ENCODE measurements at places on chromosomes 5 and 9. TPM values are rescaled to one million over a fixed set of nuclear protein-coding genes. Genes with fewer than 3 reads are reported as not detected.

DNA sequence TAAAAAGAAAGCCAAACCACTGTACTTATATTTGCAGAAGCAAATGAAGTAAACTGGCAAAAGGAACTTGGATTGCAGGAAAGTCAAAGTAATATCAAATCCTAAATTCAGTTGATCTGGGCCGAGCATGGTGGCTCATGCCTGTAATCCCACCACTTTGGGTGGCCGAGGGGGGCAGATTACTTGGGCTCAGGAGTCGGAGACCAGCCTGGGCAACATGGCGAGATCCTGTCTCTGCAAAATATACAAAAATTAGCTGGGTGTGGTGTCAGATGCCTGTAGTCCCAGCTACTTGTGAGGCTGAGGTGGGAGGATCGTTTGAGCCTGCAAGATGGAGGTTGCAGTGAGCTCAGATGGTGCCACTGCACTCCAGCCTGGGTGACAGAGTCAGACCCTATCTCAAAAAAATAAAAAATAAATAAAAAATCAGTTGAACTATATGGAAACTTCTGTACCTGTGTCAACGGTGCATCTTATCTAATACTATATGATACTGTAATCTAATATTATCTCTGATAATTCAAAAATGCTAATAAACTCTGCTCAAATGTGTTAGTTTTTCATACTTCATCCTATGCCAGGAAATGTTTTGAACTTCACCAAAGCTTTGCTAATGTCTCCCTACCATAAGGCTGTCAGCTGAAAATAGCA, 10.1 kb downstream of the SELENOP start:
- peaks cover 12% of the 10 kb centered on the region for H3K36me3 ChIP-seq
- H3K4me1 ChIP-seq = no peaks in the 10 kb centered on the region
- no peak overlapping the region for H3K27ac ChIP-seq
- no peak for DNase-seq
- no peak overlapping the region for H3K4me3 ChIP-seq

DNA sequence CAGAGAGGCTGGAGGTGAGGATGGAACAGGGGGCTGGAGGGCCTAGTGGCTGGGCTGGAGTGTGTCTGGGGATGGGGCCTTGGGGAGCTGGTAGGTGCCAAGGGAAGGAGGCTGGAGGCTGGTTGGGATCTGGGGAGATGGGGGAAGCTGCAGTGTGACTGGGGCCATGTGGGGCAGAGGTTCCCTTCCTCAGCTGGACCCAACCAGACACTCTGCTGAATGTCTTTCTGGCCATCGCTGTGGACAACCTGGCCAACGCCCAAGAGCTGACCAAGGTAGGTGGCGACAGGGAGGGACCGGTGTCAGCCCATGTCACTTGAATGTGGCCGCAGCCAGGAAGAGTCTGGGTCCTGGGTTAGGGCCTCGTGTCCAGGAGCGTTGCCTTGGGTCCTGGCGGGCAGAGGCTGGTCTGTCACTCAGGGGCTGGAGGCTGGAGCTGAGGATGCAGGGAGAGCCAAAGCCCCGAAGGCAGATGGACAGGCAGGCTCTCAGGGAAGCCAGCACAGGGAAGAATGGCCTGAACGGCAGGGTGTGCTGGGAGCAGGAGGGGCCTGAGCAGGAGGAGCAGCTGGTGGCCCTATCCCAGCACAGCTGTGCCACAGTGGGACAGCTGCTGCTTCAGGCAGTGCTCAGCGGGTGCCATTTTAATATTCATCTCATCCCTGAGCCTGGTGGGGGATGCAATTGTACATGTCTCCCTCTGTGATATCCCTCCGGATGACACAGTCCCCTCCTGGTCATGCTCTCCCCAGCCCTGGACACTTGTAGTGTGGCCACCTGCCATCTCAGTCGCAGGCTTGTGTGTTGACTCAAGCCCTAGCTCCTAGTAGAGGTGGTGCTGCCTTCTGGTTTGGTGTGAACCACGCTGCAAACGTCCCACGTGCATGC, 132.5 kb downstream of the CACNA1B start:
- DNase-seq = no peak
- H3K27ac ChIP-seq = no peak overlapping the region
- no peaks in the 10 kb centered on the region for H3K4me1 ChIP-seq

DNA sequence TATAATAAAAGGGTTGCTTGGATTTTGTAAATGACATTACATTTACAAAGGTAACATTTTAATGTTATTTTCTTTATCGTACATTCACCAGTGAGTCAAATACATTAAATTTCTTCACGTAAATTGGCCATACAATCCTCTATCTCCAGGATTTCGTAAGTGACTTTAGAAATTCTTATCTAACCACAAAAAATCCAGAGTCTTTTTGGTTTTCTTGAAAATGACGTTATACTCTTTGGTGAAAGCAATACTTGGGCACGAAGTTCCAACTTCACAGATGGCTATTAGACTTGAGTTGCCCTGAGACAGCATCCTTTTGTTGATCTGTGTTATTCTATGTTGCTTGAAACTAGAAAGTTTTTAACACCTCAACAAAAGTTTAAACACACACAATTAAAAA, 87.4 kb upstream of the CDH10 start:
- DNase-seq = no peak
- no peaks in the 10 kb centered on the region for H3K36me3 ChIP-seq
- no peak overlapping the region for H3K4me3 ChIP-seq
- H3K27ac ChIP-seq = no peak overlapping the region
- no peaks in the 10 kb centered on the region for H3K4me1 ChIP-seq

DNA sequence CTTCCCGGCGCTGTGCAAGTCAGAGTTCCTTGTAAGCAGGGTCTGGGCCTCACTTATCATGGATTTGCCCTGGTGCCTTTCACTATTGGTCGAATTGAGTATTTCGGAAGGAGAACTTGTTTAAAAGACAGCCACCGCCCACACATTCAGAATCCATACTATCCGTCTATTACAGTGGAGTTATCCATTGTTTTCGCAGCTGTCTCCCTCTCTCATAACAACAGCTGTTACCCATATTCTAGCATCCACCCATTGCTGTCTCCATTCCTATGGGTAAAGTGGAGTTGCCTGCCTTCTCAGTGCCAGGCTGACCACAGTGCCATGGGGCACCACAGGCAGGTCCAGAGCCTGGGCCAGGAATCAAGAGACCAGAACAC, 20.2 kb downstream of the FAXDC2 start:
- H3K27ac ChIP-seq = peak overlapping the region; percentile 84
- no peaks in the 10 kb centered on the region for H3K4me1 ChIP-seq
- H3K36me3 ChIP-seq = no peaks in the 10 kb centered on the region
- H3K4me3 ChIP-seq = no peak overlapping the region
- no peaks in the 10 kb centered on the region for H3K27me3 ChIP-seq

GRCh38 chr9:128048663-128049062, 18.5 kb downstream of the NAIF1 start:
- no peak for DNase-seq
- H3K4me1 ChIP-seq = no peaks in the 10 kb centered on the region
- H3K27ac ChIP-seq = no peak overlapping the region

The FOXD4L5 gene
- 0.29 TPM for total RNA-seq

- H3K4me3 ChIP-seq = no peak overlapping the region
- H3K27ac ChIP-seq = no peak overlapping the region
- DNase-seq = no peak
- H3K4me1 ChIP-seq = no peaks in the 10 kb centered on the region
- H3K36me3 ChIP-seq = no peaks in the 10 kb centered on the region
These were observed 4.9 kb upstream of the NR5A1 start for GRCh38 chr9:124511891-124512805.

DNA sequence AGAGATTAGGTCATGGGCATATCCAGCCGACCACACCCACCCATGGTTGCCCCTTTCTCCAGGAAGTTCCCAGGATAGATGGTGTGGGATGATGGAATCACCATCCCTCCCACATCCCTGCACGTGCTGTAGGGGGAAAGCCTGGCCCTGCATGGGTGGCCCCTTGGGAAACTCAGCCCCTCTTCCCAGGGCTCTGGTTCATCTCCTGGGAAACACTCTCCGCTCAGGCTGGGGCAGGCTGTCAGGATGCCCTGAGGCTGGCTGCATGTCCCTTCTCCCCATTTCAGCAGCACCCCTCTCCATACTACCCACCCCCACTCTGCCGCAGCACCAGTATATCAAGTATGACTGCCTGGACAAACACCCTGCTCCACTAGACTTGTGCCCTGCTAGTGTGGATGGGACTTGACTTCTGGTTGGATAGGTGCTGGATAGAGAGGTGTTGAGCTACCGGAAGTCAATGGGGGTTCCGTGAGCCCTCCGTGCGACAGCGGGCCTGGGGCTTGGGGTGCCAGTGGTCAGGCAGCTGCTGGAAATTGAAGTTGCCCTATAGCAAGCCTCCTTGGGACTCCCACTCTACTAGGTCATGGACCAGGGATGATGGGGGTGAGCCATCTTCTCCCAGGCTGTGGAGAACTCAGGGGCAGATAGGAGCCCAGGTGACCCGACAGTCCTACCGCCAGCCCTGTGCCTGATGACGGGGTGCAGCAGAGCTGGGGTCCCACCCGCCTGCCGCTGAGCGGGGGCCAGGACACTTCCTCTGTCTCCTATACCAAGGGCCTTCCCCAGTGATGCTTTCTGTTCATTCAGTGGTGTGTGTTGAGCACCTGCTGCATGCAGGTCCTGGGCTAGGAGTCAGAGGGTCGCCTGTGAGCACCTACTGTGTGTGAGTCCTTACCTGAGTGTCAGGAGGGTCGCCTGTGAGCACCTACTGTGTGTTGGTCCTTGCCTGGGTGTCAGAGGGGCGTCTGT, 69.4 kb upstream of the COL5A1 start:
- H3K27me3 ChIP-seq = no peaks in the 10 kb centered on the region
- H3K27ac ChIP-seq = no peak overlapping the region
- H3K4me1 ChIP-seq = no peaks in the 10 kb centered on the region
- H3K36me3 ChIP-seq = no peaks in the 10 kb centered on the region

The MSX2 gene
- total RNA-seq = 12.7 TPM

DNA sequence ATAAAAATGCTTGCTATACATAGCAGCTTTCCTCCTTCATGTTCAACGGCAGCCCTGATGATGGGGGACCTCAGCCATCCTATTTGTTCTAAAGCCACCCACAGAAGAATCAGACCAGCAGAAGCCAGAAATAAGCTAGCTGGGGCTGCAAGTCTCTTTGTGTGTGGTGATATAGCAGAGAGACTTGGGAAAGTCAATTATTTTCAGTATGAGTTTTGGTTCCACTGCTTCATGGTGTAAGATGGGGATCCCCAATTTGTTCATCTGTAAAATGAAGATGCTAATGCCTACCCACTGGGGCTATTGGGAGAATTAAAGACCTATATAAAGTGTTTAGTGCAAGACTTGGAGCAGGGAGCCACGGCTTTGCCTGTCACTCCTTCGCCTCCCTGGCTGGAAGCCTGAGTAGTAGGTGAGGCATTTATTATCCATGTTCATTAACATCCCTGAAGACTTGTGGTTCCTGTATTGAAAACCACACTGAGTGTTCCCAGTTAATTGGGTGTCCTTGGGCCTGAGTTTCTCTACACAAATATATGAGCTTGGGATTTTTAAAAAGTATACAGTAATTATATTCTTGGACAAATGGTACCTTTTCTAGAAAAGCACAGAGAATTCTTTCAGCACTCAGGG, 210.1 kb upstream of the SLC24A2 start:
- DNase-seq = no peak
- no peaks in the 10 kb centered on the region for H3K4me1 ChIP-seq
- H3K27ac ChIP-seq = no peak overlapping the region
- no peaks in the 10 kb centered on the region for H3K36me3 ChIP-seq
- H3K27me3 ChIP-seq = no peaks in the 10 kb centered on the region

The SREK1IP1 gene
- 8.9 TPM for total RNA-seq

DNA sequence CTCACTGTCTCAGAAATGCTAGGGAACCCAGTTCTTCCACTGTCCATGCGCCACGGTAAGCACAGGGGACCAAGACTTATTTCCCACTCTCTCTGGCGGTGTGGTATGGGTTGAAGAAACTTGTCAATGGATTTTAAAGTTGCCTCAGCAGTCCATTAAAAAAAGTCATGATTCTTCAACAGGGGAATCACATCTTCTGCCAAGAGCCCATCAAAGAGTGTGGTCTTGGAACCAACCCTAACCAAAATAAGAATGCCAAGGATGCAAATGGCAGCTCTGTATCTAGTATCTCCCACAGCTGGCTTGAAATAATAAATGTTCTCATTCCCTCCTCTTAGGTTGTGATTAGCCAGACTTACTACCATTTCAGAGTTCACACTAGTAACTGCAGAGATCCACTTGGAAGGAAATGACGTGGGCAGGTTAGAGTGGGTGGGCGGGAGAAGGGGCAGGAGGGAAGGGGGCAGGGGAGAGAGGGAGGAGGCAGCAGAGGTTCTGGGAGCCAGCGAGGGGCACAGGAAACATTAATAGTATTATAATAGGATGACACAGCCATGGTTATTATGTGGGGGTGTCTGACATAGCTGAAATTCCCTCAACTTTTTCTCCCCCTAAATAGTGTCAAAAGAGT, 17.6 kb downstream of the PTCH1 start:
- H3K4me1 ChIP-seq = no peaks in the 10 kb centered on the region
- peak overlapping the region; percentile 7 for H3K27ac ChIP-seq
- no peak overlapping the region for H3K4me3 ChIP-seq
- no peaks in the 10 kb centered on the region for H3K27me3 ChIP-seq
- no peak for DNase-seq
- no peaks in the 10 kb centered on the region for H3K36me3 ChIP-seq

- H3K4me3 ChIP-seq = no peak overlapping the region
- no peaks in the 10 kb centered on the region for H3K27me3 ChIP-seq
- no peaks in the 10 kb centered on the region for H3K36me3 ChIP-seq
- H3K4me1 ChIP-seq = no peaks in the 10 kb centered on the region
- DNase-seq = no peak
These were observed 9.1 kb upstream of the AK3 start for GRCh38 chr9:4750023-4750673.

The LVRN gene
- total RNA-seq = 3.3 TPM

DNA sequence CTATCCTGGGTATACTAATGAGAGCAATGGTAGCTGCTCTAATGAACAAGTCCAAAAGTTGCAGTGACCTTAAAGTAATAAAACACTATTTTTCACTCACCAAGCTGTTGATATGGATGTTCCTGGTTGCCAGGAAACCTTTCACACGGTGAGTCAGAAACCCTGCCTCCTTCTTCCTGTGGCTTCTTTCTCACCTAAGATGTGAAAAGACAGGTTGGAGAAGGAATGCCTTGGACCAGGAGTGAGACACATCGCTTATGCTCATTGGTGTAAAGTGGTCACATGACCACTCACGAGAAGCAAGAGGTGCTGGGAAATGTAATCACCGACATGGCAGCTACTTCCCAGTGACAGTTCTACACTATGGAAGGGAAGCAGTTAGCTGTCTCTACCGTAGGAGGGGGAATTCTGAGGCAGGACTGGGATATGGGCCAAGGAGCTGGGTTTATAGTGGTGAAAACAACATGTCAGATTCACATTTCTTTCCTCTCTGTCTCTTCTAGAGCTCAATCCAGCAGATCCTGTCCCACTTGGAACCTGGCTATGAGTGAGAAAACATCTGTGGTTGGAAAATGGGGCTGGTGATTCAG, 320.4 kb upstream of the KLF4 start:
- no peak overlapping the region for H3K27ac ChIP-seq
- no peaks in the 10 kb centered on the region for H3K27me3 ChIP-seq
- no peaks in the 10 kb centered on the region for H3K4me1 ChIP-seq
- H3K4me3 ChIP-seq = no peak overlapping the region

DNA sequence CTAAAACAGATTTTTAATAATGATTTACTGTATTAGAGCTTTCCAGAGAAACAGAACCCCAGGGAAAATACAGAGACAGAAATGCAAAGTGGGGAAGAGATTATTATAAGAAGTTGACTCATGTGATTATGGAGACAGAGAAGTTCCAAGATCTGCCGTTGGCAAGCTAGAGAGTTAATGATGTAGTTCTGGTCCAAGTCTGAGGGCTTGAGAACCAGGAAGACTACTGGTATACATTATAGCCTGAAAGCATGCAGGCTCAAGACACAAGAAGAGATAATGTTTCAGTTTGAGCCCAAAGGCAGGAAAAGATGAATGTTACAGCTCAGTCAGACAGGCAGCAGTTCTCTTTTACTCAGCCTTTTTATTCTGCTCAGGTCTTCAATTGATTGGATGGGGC, 98.8 kb upstream of the NFIL3 start:
- H3K36me3 ChIP-seq = no peaks in the 10 kb centered on the region
- no peaks in the 10 kb centered on the region for H3K4me1 ChIP-seq
- no peak overlapping the region for H3K27ac ChIP-seq
- no peak overlapping the region for H3K4me3 ChIP-seq

The TMC1 gene
- total RNA-seq = not detected

Data from breast epithelium (tissue), 4 donors.